Stimulated activated CD4-positive, alpha-beta T cell treated with anti-CD3 and anti-CD28 coated beads, Interleukin-15, amount 100 ng/mL, for 1 hour (primary cell): ENCODE measurements at places on chromosomes 7 and 10.
A peak's percentile ranks its signal among the peaks of the same experiment; 100 is the strongest.

GRCh38 chr7:28315565-28316410 lies 96.5 kb upstream of the CREB5 start:
- no peak for DNase-seq

- DNase-seq, result no peak
These were observed 492.5 kb upstream of the ZMIZ1 start for GRCh38 chr10:78576276-78576675.

- no peak for DNase-seq
These were observed 2.9 kb downstream of the PITRM1 start for GRCh38 chr10:3169673-3170072.

GRCh38 chr7:157139111-157139809 lies 534 bp downstream of the UBE3C start:
- DNase-seq, result peak; percentile 48

- DNase-seq, result no peak
These were observed 41.8 kb downstream of the APBB1IP start for GRCh38 chr10:26479766-26480492.

GRCh38 chr7:123674399-123675180 lies 18.9 kb downstream of the LMOD2 start:
- DNase-seq, result no peak

DNA sequence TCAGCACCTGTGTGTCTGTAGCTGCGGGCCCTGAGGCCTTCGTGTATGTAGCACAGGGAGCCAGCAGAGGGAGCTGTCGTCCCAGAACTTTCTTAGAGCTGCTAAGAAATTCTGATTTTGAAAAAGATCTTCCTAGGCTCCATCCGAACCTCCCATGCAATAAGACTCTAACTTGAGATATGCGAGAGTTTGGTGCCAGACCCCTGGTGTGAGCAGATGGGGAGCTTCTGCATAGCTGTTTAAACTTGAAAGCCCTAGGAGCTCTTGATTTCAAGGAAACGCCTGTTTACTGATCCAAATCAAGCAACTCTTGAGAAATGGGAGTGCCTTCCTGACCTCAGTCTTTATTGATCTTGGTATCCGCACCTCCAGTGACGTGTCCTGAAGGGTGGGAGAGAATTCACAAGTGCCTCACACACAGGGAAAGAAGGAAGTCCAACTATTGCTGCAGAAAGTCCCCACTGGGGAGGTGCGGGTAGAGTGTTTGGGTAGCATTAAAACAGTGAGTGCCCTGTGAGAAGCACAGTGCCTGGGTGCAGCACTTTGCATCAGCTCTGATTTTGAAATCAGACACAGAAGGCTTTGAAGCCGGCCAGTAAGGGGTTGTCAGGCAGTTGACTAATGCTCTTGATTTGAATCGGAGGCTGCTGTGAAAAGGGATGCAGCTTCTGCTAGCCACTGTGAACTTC lies 66.4 kb upstream of the STRIP2 start:
- peak; percentile 40 for DNase-seq

DNA sequence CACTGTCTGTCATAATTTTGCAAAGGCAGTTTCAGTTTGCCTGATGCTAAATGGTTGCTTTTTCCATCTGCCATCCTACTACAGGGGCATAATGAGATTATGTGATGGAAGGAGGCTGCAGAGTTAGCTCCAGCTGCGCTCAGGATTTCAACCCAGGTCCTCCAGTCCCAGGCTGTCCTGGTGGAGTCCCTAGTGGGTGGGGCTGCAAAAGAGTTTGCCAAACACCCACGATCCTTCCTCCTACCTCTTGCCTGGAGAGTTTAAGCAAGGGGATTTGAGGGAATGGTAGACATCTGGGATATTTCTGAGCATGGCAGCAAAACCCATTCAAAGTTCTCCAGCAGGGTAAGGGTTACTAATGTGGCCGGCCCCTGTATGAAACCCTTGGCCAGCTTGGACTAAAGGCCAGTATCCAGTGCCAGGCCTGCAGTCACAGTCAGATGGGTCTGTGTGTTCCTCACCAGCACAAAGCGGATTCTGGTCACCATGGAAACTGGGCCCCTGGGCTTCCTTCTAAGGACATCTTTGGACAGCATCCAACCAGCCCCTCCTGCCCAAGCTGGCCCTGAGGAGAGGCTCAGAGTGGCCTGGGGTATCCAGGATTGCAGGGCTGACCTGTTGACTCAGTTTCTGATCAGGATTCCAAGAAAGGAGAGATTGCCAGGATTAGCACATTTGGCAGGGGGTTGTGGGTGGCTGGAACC lies 42.7 kb upstream of the CHST3 start:
- no peak for DNase-seq

- no peak for DNase-seq
These were observed 4.5 kb downstream of the HOXA5 start for GRCh38 chr7:27138985-27139333.

DNA sequence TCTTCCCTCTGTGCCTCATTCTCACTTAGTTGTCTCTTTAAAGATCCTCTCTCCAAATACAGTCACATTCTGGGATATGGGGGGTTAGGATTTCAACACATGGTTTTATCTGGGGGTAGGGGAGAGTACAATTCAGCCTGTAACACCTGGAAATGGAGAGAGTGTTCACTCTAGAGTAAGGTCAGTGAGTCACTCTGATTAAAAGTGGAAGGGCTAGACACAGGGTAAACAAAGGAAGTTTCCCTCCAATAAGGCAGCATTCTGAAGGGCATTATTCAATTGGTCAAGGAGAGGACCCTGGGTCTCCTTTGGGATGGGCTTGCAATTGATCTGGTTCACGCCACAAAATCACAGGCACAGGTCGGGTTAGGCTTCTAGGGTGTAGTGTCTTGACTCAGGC lies 232.8 kb upstream of the NPSR1 start:
- DNase-seq, result no peak

- no peak for DNase-seq
These were observed 375.2 kb downstream of the RPS24 start for GRCh38 chr10:78408671-78409472.

DNA sequence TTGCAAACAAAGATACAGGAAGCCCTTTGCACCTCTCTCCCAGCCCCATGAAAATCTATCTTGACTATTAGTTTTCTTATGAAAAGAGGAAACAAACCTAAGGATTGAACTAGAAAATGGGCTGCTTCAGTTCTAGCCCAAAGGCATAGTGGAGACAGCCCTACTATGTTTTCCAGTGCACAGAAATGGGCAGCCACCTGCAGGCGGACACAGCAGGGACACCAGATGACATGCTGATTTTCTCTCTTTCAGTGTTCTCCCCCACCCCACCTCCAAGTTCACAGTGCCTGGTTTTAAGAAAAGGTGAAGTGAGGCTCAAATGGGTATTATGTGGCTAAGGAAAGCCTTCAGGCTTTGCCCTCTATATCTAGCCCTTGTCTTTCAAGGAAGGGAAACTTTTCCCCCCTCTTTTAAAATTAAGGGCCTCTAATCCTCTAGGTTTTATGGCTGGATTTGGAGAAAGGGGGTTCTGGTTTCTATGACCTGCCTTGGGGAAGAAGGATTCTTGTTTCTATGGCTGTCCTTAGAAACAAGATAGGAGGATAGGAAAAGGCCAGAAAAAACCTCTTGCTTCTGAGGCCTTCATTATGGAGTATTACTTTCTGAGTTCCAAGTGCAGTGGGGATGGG lies 23.5 kb upstream of the DDX50 start:
- DNase-seq, result no peak

- no peak for DNase-seq
These were observed 3.7 kb upstream of the NDST2 start for GRCh38 chr10:73814896-73815718.

DNA sequence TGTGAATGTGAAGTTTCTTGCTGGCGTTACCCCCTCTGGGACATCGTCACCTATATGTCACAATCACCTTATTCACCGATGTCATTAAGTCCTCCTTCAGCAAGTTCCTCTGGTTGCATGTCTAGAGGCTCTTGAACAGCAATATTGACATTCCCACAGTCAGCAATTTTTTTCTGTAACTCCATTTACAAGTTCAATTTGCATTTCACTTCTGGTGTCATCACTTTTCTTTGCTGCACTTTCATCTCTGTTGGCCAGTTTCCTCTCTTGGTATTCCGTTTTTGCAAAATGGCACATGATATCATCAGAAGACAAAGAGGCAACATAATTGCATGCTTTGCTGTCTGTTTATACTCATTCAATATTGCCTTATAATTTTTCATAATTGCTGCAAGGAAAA lies 69.8 kb downstream of the SRI start:
- no peak for DNase-seq

GRCh38 chr10:70652761-70653657 lies 19.3 kb upstream of the ADAMTS14 start:
- no peak for DNase-seq

GRCh38 chr7:79272938-79273337 lies 180.5 kb downstream of the MAGI2 start:
- no peak for DNase-seq

DNA sequence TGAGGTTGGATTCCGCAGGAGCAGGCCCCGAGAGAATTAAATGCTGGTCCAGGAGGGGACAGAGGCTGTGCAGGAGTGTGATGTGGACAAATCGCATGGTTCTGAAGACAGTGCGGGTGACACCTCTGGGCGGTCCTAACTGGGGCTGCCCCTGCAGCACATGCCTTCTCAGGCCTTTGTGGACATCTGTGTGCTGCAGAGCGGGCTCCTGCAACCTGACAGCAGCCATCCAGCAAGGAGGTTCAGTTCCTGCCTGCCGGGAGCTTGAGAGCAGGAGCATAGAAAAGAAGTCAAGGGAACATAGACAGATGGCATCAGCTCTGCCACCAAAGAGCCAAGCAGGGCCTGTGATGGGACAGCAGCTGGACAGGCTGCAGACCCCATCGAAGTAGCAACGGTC lies 135.9 kb upstream of the PPP2R2D start:
- DNase-seq, result no peak

GRCh38 chr7:93145354-93145753 lies 2.8 kb downstream of the SAMD9L start:
- no peak for DNase-seq

GRCh38 chr7:121352323-121352722 lies 23.5 kb downstream of the WNT16 start:
- no peak for DNase-seq

DNA sequence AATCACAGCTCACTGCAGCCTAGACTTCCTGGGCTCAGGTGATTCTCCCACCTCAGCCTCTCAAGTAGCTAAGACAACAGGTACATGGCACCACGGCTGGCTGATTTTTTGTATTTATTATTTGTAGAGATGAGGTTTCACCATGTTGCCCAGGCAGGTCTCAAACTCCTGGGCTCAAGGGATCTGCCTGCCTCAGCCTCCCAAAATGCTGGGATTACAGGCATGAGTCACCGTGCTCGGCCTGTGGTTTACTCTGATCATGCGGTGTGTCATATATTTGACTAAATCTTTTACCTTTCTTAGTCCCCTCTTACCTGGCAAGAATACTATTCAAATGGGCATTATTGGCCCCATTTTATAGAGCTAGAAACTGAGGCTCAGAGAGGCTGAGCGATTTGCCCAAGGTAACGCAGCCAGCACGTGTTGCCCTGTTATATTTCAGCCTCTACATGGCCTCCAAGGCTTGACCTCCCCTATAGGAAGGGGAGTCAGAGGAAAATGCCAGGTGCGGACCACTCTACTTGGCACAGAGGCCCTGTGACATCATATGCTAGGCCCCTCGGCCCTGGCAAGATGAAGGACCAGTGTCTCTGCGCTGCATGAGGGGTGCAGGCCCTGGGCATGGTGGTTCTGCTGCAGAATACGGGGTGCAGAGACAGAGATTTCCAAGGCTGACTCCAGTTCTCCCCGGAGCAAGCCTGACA lies 8.2 kb downstream of the ZCCHC24 start:
- no peak for DNase-seq

DNA sequence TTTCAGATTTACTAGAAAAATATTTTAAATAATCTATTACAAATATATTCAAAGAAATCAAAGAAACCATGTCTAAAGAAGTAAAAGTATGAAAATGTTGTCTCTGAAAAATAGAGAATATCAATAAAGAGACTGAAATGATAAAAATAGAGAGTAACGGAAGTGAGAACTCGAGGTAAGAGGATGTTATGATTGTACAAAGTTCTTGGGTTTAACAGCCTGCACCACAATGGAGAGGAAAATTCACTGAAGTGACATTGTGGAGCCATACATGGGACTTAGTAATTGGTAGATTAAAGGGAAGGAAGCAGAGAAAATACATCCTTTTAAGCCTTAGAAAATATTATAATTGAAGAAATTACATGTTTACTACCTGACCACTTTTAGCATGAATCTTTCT lies 77.9 kb downstream of the THSD7A start:
- no peak for DNase-seq

DNA sequence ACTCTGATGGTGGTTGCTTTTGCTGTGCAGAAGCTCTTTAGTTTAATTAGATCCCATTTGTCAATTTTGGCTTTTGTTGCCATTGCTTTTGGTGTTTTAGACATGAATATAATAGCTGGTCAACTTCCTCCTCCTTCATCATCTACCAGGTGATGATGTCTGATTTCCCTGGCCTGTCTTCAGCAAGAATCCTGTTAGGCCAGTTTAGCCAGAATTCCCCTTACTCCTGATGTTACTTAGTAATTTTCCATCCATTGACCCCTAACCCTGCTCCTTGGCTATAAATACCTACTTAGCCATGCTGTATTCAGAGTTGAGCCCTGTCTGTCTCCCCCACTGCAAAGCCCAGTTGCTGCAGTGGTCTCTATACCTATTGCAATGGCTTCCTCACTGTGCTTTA lies 91.4 kb downstream of the ZNF777 start:
- DNase-seq, result no peak

GRCh38 chr10:96646751-96647166 lies 59.9 kb upstream of the TM9SF3 start:
- no peak for DNase-seq

GRCh38 chr7:15848901-15849300 lies 162.4 kb upstream of the MEOX2 start:
- no peak for DNase-seq

DNA sequence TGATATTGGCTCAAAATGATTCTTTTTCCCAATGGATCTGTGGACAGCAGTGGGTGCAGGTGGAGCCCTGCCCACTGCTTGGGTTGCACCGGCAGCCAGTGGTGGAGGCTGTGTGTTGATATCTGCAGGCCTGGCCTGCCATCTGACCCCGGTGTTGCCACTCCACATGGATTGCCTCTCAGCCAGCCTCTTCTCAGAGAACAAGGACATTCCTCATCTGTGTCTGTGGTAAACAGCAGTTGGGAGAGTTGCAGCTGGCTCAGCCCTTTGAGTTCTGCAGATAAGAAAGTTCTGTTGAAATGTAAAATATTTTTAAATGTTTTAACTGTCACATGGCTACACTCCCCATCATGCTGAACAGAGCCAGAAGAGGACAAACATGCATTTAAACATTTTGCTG lies 374.9 kb upstream of the CELF2 start:
- DNase-seq, result no peak

- DNase-seq, result no peak
These were observed 184.0 kb downstream of the DIP2C start for GRCh38 chr10:505419-505818.

GRCh38 chr7:121624958-121625357 lies 228.8 kb upstream of the FAM3C start:
- no peak for DNase-seq

GRCh38 chr10:26805567-26806245 lies 55.1 kb downstream of the ABI1 start:
- DNase-seq, result no peak
